COR-L47 (cell line): ENCODE measurements at places on chromosomes 2 and 18.

GRCh38 chr2:106983305-106983704, 97.3 kb upstream of the ST6GAL2 start:
- no peak for DNase-seq

DNA sequence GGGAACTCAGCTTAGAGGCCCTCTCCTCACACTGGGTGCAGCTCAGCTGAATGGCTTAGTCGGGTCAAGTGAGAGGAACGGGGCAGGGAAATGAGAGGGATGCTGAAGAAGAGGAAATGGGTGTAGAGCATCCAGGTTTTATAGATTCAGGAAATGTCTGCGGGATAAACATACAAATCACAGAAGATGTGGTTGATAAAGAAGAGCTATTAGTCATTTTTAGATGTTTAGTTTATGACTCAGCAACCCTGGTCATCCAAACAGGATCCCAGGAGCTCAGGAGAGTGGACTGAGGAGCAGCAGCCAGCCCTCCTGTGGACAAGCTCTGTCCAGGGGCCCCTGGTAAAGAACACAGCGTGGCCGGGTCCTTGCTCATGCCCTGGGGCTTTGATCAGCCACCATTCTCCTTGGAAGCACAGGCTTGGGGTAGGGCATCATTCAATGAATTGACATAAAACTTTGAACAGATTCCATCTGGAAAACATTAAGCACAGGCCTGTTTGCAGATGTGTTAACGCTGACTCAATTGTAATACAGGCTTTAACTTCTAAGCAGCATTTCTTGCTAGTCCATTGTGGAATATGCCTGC, 83.0 kb downstream of the NPAS2 start:
- no peak for DNase-seq

DNA sequence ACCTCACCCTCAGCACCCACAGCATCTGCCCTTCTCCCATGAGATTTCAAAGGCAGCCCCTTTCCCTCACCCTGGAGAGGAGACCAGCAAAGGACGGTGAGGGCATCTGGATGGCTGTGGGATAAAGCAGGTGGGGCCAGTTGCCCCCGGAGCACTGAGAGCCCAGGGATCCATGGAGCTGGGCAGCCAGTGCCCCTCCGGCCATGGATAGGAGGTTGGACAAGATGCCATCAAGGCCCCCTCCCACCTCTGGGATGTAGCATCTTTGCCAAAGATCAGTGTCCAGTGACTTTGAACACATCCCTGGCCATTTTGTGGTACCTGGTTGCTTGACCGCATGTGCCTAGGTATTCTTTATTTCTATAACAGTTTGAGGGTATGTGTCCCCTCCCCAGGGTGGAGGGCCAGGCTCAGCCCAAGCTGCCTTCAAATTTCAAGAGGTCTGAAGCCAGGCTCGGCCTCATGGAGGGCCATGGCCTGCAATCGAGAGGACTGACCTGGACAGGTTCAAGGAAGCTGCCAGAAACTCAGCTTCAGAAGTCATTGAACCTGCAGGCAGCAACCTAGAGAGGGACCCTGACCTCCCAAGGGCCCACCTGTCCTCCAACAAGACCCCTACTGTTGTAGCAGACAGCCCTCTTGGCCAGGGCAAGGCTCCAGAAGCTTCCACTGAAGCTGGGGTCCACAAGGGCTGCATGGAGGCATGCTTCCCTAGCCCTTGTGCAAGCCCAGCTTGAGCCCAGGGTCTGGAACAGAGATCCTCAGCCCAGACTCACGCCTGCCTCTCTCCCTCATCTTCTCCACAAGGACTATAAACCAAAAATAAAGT, 55.5 kb upstream of the BIN1 start:
- DNase-seq, result no peak

GRCh38 chr2:225425284-225425683, 25.8 kb downstream of the NYAP2 start:
- DNase-seq, result no peak

DNA sequence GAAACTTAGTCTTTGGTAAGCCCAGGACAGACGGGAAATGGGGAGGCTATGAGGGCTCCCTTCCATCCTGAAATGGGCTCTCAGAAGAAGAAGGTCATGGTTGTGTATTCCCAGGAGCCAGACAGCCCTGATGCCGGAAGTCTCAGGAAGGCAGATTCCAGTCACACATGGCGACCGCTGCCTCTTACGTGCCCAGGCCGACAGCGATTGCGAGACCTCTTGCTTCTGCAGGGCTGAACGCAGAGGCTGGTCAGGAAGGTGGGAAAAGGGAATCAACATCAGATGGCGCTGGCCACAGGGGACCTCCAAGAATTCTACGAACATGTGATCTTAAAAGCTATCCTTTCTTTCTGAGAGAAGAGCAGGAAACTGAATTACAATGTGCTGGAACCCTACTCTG, 22.8 kb upstream of the SH3BP4 start:
- no peak for DNase-seq

DNA sequence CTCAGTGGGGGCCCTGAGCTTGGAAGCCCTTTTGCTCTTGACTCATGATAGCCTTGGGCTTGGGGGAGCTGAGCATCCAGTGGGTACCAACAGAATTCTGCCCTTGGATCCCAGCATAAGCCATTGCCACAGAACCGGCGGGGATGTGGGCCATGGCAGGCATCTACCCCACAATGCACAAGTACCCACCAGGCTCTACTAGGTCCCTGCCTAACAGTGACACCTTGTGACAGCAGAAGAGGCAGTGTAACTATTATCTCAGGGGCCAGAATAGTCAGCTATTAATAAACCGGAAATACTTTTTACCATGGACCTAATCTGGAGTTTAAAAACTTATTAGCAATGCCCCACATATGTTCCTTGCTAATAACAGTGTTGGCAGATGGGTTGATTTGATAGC, 397.2 kb downstream of the TMEM182 start:
- DNase-seq, result no peak

DNA sequence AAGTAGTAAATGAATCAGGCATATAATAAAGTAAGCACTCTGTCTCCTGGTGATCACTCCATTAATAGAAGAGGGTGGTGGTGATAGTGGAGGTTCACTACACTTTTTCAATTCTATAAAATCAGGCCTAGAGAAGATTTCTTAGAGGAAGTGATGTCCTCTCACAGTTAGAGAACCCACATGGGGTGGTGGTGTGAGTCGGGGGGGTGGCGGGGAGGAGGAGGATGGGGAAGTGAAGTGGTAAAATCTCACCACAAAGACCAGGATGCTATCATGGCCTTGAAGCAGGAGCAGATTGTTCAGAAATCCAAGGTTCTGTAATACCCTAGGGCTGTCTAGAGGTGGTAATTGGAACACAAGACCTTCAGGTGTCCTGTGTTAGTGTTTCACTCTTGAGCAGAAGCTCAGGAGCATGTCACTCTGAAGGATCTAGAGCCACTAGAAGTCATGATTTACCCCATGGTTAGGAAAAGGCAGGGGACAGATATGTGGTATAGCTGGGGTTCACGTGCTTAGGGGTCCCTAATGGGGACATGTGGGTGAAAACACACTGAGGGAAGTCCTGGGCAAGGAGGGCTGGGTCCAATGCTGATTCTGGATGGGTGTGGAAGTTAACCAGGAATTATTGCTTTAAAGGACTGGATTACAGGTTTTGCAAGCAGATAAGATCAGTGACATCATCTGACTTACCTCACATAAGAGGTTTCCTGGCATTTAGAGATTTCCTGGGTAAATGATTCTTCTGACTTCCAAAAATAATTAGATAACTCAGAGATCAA, 31.0 kb downstream of the RNF125 start:
- DNase-seq, result no peak

DNA sequence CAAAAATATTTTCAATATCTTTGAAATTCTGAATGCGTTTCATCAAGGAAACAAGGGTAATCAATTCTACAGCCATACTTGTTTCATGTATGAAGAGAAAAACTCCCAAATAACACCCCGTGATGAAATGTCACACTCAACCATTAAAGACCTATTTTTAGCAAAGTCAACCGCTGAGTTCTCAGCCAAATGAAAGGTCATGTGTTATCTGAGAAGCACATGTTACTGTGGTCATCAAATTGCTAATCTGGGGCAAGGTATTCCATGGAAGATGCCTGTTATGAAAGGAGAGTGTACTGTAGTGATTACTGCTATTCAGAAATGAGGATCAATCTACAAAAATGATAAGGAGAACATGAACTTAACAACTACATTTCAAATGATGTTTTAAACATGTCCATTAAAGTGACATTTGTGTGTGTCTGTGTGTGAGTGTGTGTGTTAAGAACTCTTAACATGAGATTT, 126.7 kb downstream of the BCL2 start:
- DNase-seq, result no peak

GRCh38 chr2:8036366-8036765, 645.5 kb upstream of the ID2 start:
- no peak for DNase-seq

GRCh38 chr2:159206736-159207380, 79.6 kb downstream of the WDSUB1 start:
- DNase-seq, result no peak

- DNase-seq, result no peak
Observed at GRCh38 chr2:191220671-191221070, 24.5 kb upstream of the MYO1B start.

DNA sequence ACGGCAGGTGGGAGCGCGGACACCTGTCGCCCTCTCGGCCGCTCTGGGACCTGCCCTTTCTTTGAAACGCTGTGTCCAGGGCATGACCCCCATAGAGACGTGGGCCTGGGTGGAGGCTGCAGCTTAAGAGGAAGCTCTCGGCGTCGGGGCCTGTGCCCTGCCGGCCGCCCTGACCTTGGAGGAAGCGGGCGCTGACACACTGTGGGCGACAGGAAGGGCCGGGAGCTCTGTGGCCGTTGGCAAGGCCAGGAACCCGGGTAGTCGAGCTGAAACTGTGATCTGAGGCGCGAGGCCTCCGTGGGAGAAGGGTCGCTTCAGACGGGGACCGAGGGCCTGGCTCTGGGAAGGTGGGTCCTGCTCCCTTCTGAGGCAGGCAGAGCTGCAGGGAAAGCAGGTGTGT, 28.2 kb downstream of the KCNG2 start:
- no peak for DNase-seq

DNA sequence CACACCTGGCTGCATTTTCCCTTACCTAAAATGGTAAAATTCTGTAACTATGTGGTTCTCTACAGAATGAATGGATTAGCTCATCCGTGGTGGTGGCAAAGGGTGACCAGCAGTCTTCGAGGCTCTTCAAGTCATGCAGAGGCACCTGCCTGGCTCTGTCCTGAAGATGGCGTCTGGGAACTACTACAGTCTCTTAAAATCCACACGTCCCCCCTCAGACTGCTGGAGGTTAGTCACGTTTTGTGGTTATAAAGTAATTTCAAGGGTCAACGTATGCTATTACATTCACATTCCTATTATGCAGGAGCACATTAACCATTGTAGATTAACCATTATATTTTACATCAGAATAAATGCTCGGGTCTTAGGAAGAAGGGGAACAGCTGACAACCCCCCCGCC, 616.7 kb downstream of the GALR1 start:
- no peak for DNase-seq

DNA sequence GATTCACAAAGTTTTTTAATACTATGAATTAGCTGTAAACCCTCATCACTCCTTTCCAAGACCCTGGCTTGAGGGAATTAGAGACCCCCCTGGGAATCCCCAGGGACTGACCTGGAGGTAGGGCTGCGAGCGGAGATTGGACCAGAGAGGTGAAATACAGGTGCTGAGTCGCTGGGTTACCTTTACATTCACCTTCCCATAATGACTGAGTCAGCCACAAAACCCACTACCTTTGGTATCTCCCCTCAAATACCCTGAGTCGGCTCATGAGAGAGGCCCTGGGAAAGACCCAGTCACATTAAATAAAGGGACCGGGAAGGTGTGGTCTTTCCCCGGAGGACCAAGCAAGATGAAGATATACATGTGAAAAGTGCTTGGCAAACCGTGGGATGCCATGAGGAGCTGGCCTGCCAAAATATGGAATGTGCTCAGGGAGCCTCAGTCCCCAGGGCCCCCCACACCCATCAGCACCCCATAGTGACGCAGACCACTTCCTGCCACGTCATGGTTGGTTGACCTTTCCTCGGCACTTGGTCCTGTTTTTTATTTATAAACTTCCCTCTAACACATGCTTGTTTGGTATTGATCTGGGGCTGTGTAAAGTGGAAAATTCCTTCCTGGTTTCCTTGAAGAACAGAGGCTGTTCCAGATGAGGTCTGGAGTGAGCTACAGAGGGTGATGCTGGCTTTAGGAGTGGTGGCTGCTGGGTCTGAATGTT, 51.4 kb downstream of the IL1RL2 start:
- DNase-seq, result no peak

- no peak for DNase-seq
Observed at GRCh38 chr18:10566390-10566789, 40.6 kb downstream of the NAPG start.

DNA sequence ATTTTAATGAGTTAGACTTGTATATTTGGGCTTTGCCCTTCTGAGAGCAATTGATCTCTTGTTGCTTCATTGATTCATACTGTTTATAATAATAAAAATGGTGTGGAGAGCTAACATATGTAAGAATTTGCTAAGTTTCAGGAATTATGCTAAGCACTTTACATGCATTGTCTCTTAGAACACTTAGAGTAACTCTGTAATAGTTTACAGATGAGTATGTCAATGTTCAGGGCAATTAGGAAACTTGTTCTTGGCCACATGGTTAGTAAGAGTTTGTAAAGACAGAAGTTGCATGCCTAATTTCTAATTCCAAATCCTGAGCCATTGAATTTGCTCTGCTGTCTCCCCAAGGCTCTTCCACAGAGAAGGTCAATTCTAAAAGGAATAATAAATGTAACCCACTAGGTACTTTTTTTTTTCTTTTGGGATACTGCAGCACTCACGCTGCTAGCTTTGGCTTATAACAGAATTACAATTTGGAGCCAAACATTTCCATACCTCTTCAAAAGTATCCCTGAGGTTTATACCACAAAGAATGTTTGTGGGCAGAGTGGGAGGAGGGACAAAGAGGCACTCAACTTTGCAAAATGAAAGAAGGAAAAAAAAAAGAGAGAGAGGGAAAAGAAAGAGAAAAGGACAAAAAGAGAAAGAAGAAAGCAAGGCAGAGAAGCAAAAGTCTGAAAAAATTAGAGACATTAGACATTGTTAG, 232.4 kb downstream of the CALCRL start:
- DNase-seq, result no peak

GRCh38 chr2:236627193-236627592, 57.6 kb downstream of the ACKR3 start:
- DNase-seq, result no peak

DNA sequence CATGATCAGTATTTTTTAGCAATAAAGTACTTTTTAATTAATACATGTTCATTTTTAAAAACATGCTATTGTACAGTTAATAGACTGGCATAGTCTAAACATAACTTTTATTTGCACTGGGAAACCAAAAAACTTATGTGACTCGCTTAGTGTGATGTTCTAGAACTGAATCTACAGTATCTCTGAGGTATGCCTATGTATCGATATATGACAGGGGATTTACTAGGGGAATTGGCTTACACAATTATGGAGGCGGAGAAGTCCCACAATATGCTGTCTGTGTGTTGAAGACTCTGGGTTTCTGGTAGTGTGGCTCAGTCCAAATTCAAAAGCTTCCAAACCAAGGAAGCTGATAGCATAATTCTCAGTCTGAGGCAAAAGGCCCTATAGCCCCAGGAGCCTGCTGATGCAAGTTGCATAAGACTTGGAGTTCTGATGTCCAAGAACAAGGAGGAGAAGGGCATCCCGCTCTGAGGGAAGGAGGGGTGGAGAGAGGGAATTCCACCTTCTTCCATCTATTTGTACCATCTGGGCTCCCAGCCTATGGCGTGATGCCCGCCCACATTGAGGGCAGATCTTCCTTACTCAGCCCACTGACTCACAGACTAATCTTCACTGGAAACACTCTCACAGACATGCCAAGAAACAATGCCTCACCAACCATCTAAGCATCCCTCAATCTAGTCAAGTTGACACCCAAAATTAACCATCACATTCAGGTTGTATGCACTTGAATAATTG, 27.5 kb downstream of the ZNF638 start:
- DNase-seq, result no peak
